ENCODE measurements at places on chromosomes 1 and 21.

- no peak for DNase-seq
Measured at GRCh38 chr21:37762606-37763005, 153.7 kb downstream of the KCNJ6 start.

DNA sequence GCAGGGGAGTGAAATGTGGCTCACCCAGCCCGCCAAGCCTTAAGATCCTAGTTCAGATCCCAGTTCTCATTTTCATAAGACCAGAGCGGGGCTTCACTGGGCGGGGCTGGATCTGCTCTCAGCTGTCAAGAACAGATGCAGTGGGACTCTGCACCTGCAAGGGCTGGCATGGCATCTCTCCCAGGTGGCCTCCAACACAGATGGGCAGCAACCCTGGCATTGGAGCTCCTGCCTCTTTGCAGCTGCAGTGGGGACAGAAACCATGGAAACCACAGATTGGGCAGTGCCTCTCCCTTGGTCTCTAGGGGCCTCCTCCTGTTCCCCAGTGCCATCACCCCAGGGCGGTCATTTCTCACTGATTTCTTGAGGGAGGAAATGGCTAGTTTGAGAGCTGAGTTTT, 267.7 kb downstream of the PRDM2 start:
- DNase-seq, result no peak

DNA sequence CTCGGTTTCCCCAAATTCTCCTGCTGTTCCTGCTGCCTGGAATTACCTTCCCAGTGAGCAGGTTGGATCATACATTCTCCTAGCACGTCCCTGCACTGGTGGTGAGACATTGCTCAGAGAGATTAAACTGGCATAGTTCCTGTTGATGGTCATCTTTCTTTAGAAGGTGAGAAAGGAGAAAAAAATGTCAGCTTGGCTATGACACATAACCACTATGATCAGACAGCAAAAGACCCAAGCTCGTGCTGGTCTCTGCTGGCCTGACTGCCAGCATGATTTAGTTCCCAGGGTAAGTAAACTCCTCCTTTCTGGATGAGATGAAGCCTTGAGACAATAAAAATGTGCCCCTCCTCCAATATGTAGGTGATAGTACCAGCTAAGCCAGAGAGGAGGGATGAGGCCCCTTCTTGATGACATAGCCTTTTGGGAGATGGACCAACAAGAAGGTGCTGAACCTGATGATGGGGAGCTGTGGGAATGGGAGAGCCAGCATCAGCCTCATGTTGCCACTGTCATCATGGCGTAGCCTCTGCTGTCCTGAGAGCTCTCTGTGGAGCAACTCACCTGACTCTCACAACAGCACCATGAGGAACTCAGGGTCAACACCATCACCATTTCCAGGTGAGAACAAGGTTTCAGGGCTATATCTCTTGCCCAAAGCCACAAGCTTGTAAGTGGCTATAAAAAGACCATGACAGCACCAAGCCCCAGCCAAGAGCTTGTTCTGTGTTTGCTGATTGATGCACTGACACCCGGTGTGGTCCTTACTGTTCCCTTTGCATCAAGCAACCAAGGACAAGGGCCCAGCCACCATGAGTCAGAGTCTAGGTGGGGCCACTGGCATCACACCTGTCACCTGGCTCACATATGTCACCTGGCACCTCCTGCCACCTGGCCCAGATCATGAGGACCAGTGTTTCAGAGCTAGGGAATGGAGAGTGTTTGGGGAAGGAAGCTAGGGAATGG, 200.0 kb downstream of the MATN1 start:
- peak; percentile 47 for DNase-seq

- no peak for DNase-seq
Measured at GRCh38 chr1:82284213-82284612, 483.5 kb downstream of the ADGRL2 start.

DNA sequence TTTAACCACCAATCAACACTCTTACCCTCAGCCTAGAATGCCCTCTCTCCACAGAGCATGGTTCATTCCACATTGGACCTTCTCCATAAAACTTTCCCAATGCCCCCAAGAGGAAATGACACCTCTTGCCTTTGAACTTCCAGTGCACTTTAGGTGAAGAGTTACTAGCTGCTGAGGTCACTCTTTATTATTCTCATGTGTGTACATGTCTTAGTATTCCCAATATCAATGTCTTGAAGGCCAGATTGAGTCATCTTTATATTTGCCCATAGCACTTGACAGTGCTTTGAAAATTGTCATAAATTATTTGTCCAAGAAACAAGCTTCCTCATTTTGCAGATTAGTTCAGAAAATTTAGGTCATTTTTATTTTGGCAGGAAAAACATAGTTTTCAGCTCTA, 8.1 kb upstream of the DNASE2B start:
- peak; percentile 32 for DNase-seq

GRCh38 chr1:9242338-9242969, 7.9 kb downstream of the H6PD start:
- no peak for DNase-seq

- no peak for DNase-seq
Measured at GRCh38 chr1:12769031-12769430, 4.5 kb upstream of the PRAMEF12 start.

GRCh38 chr1:183834568-183834967, 29.6 kb downstream of the RGL1 start:
- DNase-seq, result no peak

DNA sequence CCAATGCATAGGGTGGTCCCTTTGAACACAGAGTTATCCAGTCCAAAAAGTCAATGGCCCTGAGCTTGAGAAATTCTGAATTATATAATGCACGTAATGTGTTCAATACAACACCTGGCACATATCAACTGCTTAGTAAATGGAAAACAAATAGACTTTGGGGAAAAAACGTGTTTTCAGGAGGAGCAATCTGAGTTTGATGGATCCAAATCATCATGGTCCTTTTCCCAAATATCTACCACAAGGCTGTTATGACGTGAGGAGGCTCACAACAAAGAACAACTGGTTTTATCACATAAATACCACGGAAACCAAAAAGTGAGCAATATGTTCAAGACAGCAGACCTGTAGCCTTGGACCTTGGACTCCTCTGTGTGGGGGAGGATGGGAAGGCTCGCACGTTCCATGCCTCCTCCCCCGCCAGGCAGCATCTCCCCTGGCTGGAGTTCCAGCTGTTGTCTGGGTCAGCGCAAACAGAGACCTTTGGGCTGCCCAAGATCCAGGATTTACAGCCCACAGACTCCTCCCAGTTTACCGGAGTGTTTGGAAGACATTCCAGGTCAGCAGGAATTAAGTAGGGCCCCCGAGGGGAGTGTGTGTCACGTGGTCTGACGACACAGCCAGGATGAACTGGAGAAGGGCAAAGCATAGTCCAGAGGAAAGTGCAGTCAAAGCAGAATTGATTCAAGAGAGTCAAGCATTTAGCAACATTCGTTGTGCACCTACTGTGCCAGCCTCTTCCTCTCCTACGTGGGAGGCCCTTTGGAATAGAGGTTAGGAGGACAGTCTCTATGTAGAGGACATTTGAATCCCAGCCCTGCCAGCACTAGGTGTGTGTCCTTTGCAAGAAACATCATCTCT, 32.2 kb upstream of the MED18 start:
- DNase-seq, result peak; percentile 35

DNA sequence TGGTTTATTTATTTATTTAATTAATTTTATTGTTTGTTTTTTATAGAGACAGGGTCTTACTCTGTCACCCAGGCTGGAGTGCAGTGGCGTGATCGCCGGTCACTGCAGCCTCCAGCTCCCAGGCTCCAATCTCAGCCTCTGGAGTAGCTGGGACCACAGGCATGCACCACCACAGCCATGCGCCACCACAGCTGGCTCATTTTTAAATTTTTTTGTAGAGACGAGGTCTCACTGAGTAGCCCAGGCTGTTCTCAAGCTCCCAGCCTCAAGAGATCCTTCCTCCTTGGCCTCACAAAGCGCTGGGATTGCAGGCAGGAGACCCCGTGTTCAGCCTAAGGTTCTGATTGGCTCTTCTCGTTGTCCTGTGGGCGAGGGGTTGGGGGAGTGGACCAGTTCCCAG, 22.1 kb downstream of the UMODL1 start:
- no peak for DNase-seq

DNA sequence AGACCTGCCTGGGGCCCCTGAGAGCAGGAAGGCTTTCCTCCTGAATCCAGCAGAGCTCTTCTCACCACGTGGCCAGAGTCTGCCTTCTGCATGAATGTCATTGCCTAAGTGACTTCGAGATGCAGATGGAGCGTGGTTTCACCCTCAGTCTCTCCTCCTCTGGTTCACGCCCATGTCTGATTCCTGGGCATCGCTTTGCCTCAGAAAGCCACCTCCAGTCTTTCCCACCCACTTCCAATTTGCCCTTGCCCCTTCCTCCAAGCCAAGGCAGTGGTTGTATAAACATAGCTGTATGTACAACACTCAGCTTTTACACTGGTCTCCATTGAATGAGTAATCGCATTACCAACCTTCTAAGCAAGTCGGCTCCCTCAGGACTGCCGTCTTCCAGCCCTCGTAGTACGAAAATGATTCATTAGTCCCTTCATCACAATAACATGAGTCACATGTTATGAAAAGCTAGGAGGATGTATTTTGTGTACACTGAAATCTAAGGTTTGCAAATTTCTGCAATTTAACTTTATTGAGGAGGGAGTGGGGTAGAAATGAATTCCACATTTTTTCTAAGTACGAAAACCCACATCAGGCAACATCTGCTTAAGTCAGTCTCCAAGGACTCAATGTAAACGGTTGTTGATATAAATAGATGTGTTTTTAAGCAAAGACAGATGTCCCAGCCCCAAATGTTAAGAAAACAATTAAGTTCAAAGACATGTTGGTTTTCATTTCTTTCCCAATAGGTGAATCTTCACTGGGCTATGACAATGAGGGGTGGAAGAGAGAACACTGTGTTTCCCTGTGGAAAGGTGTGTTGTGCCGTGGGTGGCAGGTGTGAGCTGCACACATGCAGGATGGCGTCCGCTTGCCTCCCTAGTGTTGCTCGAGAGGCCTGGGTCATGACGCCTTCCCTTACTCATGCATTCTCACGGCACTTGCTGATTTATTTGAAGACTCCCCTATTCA, 32.3 kb upstream of the ETS2 start:
- peak; percentile 30 for DNase-seq

- no peak for DNase-seq
Measured at GRCh38 chr1:187146388-187146787, 317.6 kb downstream of the PLA2G4A start.

DNA sequence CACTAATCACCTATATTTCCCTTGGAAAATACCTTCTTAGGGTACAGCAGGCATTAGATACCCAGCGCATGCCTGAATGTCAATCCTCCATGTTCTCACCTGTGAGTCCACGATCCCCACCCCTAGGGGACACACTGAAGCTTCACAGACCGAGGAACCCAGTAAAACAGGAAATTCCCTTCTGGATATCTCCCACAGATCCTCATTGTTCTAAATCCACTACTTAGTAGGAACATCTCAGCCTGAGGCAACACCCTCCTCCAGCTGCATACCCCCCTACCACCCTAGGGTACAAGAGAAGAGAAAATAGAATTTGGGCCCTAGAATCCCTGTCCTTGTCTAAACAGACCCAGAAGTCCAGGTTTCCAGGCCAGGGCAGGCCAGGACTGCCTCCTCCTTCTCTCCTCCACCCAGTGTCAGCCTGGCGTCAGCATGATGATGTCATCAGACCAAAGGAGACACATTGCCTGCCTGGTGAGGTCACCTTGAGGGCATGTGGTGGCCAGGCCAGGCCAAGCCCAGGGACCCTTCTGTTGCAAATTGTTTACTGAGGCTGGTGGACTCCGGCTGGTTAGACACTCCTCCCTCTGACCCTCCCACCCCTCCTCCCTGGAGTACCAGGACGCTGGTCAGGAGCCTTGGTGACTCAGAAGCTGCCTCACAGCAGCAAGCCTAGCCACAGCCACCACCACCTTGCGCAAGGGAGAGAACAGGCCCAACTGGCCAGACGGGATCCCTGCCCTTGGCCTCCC, 6.2 kb downstream of the NECTIN4 start:
- DNase-seq, result peak; percentile 87

DNA sequence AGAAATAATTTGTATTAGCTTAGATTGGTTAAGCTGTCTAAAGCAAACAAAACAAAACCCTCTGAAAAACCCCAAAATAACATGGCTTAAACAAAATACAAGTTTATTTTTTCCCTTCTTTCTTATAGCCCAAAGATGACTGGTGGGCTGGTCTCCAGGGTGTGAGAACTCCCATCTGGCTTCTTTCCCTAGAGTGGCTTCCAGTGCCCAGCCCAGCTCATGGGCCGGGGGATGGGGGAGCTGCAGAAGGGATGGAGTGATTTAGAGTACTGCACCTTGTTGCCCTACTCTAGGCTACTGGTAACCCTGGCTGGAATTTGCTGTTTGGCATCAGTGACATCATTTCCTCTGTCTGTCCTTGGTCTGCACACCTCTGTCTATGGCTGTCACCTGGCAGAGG, 223.0 kb downstream of the PBX1 start:
- DNase-seq, result no peak

- no peak for DNase-seq
Measured at GRCh38 chr1:118294875-118295642, 110.0 kb upstream of the SPAG17 start.

DNA sequence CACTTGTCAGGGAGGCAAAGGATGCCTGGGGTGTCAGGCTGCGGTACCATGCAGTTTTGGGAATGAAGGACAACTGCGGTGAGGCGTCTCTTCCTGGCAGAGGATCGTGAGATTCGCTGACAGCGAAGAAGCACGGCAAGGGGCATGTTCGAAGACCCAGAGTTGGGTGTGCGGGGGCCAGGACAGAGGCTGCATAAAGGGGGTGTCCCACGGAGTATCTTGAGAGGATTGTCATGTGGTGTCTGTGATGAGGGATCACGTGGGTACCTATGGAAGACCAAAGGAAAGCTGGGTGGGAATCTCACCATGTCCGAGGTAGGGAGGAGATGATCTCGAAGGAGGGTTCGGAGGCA, 372 bp downstream of the SLC25A44 start:
- DNase-seq, result no peak

DNA sequence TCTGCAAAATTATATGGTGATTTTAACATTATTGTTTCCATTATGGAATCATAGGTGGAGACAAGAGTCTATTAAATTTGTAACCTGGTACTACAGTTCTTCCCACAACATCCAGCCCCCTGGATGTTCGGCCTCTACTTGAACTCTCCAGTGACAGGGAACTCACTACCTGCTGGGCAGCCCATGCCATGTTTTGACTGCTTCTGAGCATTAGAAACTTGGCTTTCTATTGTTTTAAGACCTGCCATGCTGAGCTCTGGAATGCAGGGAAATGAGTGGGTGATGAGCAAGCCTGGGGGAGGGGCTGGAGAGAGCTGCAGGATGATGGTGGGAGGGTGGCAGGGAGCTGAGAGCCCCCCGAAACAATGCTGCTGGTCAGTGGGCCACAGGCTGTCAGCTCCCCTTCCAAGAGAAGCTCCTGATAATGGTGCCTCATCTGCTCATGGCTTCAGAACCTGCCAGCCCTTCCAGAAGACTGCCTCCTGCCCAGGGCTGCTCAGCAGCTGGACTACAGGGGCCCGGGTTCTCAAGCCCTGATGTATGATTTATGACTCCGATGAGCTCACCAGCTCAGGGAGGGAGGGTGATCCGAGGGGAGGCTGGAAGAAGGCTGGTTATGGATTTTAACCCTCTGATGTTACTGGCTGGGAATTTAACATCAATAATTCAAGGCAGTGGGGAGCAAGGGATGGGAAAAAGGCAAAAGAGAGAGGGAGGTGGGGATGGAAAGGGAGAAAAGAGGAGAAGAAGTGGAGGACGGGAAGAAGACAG, 205.0 kb downstream of the HIVEP3 start:
- no peak for DNase-seq

All from LoVo (cell line).